DMS153 (cell line): ENCODE measurements at places on chromosomes 5 and 9.

DNA sequence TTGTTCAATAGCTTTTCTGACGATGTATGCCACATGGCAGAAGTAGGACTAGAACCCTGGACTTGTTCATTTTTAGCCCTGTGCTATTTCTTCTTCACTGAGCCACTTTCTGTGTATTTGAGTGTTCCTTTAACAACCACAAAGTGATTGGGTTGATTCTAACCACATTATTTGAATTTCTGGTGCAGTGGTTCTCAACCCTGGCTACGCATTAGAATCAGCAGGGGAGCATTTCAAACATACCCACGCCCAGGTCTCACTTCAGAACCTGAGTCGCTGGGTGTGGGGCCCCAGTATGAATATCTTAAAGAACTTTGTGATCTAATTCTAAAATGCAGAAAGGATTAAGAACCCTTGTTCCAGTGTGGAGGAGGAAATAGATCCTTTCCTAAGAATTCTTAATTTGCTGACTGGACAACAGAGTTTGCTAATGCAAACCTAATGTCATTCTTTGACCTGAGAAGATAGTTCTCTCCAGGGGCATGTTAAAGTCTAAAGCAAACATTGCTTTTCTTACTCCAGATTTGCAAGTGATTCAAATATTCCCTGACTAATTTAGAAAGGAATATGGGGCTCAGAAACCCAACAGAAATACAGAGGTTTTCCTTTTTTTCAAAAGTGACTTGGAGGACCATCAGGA lies 75.4 kb upstream of the GDNF start:
- no peak for DNase-seq

GRCh38 chr5:137752905-137753690 lies 1.1 kb downstream of the HNRNPA0 start:
- no peak for DNase-seq

- no peak for DNase-seq
These were observed 41.1 kb downstream of the ERBIN start for GRCh38 chr5:65967288-65968066.

GRCh38 chr5:105554568-105555169 lies 1992.1 kb upstream of the NUDT12 start:
- DNase-seq = no peak

DNA sequence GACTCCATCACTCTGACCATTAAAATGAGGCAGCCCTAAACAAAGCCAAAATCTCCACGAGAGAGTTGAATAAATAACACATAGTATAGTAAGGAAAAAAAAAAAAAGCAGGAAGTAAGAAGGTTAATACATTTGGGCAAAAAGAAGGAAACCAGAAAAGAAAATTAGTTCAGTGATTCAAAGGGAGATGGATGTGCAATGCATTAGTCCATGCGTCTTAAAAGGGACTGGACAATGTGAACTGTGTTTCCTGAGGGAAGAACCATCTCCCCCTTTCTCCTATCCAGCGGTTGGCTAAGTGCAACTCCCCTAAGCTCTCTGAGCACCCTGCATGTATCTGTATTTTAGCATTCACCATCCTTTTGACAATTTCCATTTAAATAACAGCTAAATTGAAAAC lies 1.4 kb downstream of the ANKRA2 start:
- DNase-seq = no peak

DNA sequence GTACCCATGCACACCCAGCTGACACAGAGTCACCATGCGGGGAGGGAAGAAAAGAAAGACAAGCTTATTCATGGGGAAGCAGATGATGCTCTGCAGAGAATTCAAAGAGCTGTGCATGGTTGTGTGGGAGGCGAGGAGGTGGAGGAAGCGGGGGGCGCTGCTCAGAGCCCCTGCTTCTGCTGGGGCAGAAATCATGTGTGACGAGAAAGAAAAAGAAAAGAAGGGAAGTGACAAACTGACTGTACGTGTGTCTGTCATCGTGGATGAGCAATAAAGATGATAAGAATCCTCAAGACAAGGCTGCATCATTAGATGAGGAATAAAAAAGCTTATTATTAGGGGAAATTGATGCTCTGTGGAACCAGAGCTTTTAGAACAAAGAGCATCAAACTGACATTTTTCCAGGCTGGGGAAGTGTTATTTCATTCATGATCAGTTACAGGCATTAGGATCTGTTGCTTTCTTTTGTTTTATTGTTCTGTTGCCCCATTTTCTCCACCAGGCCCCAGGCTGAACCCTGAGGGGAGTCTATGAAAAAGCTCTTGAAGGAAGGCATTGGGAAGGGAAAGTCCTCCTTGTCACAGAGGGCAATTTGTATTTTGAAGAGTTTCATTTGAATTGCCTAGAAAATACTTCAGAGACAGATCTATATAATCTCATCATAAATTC lies 20.3 kb upstream of the SH3RF2 start:
- DNase-seq = no peak

GRCh38 chr9:33782395-33783152 lies 12.8 kb upstream of the PRSS3 start:
- DNase-seq = no peak

- no peak for DNase-seq
These were observed 120.4 kb upstream of the OSMR start for GRCh38 chr5:38725371-38725865.

GRCh38 chr9:125755340-125755739 lies 8.2 kb downstream of the PBX3 start:
- DNase-seq = no peak

GRCh38 chr5:68983959-68984358 lies 109.9 kb upstream of the SLC30A5 start:
- no peak for DNase-seq
